Right lobe of liver (tissue), 6 donors: ENCODE measurements at places on chromosomes 4 and X. TPM values are rescaled to one million over a fixed set of nuclear protein-coding genes. Genes with fewer than 3 reads are reported as not detected.

DNA sequence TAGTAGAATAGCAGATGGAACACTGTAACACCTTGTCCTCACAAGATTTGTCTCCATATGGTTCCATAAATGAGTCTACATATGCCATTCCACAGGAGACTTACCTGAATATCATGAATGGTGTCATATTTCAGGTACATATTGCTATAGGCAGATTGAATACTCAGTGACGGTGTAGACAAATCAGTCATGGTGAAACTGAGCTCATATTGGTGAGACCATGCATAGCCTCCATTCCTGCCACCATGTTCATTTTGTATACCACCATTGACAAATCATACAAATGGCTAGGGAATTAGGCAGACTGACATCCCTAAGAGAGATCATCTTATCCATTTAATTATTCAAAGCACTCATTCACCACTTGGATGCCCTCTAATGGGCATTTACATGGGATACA is 38.0 kb upstream of the SPP1 start:
- H3K27ac ChIP-seq: no peak overlapping the region
- H3K4me1 ChIP-seq: no peaks in the 10 kb centered on the region
- no peaks in the 10 kb centered on the region for H3K36me3 ChIP-seq

- no peaks in the 10 kb centered on the region for H3K36me3 ChIP-seq
- H3K4me1 ChIP-seq: no peaks in the 10 kb centered on the region
- no peak for DNase-seq
- H3K27me3 ChIP-seq: no peaks in the 10 kb centered on the region
Observed at GRCh38 chr4:15416357-15417232, 11.2 kb upstream of the C1QTNF7 start.

- H3K4me1 ChIP-seq: peaks cover 8% of the 10 kb centered on the region
- no peaks in the 10 kb centered on the region for H3K36me3 ChIP-seq
- H3K4me3 ChIP-seq: no peak overlapping the region
- peak; percentile 44 for DNase-seq
Observed at GRCh38 chr4:109942292-109942926, 29.7 kb downstream of the EGF start.

Gene GDPD2
- total RNA-seq: not detected

Gene C1QTNF7
- 0.15 TPM for total RNA-seq

Gene SUPT20HL2
- not detected for total RNA-seq

Gene RNF150
- 1.4 TPM for total RNA-seq

Gene GAGE12J
- not detected for total RNA-seq
